ENCODE measurements at places on chromosomes 16 and 17. TPM values are rescaled to one million over a fixed set of nuclear protein-coding genes. Genes with fewer than 3 reads are reported as not detected.

The CCL5 gene
- 1.0 TPM for total RNA-seq

The RABEP2 gene
- 9.0 TPM for total RNA-seq

The CES3 gene
- total RNA-seq = 2.5 TPM

The ARHGAP23 gene
- total RNA-seq = 71.3 TPM

The HS3ST3A1 gene
- total RNA-seq = 0.24 TPM

The ZNF19 gene
- total RNA-seq = 1.4 TPM

The TBC1D3C gene
- 0.07 TPM for total RNA-seq

The APOBR gene
- not detected for total RNA-seq

The KRT36 gene
- total RNA-seq = 0.07 TPM

The CHTF18 gene
- 27.4 TPM for total RNA-seq

The SLC16A11 gene
- not detected for total RNA-seq

The WNT9B gene
- not detected for total RNA-seq

The KRTAP4-3 gene
- not detected for total RNA-seq

The NOD2 gene
- total RNA-seq = not detected

The ATP5PD gene
- 570 TPM for total RNA-seq

The TPSG1 gene
- not detected for total RNA-seq

The LRRC75A gene
- 0.75 TPM for total RNA-seq

The PTX4 gene
- total RNA-seq = not detected

The PPY gene
- total RNA-seq = not detected

The TP53TG3 gene
- total RNA-seq = 0.61 TPM

The STAC2 gene
- 1.3 TPM for total RNA-seq

The FBXO39 gene
- not detected for total RNA-seq

The ZCCHC14 gene
- total RNA-seq = 6.9 TPM

The TRIM72 gene
- 0.03 TPM for total RNA-seq

The ZFP3 gene
- total RNA-seq = 1.0 TPM

The SOX8 gene
- 2.1 TPM for total RNA-seq

The OR4D1 gene
- total RNA-seq = not detected

The ABI3 gene
- not detected for total RNA-seq

The RPUSD1 gene
- 50.0 TPM for total RNA-seq

The ESRP2 gene
- not detected for total RNA-seq

The GAS2L2 gene
- 0.09 TPM for total RNA-seq

The CLEC18A gene
- total RNA-seq = 0.25 TPM

The TBC1D3B gene
- total RNA-seq = 3.0 TPM

The RNF222 gene
- not detected for total RNA-seq

The ZNF385C gene
- total RNA-seq = 0.32 TPM

The PAFAH1B1 gene
- total RNA-seq = 191 TPM

The FGF11 gene
- 1.1 TPM for total RNA-seq

The NSMCE1 gene
- total RNA-seq = 61.7 TPM

The PIK3R5 gene
- total RNA-seq = not detected

The CA7 gene
- not detected for total RNA-seq

The CUEDC1 gene
- total RNA-seq = 66.2 TPM

The UMOD gene
- not detected for total RNA-seq

The KRT14 gene
- not detected for total RNA-seq

The MT1F gene
- 26.2 TPM for total RNA-seq

The KRTAP2-2 gene
- total RNA-seq = not detected

The C17orf67 gene
- total RNA-seq = 1.5 TPM

The SLC5A2 gene
- total RNA-seq = 0.24 TPM

The WSCD1 gene
- 3.9 TPM for total RNA-seq

The C1QTNF8 gene
- not detected for total RNA-seq

The SULT1A1 gene
- total RNA-seq = 6.1 TPM

The WFDC1 gene
- not detected for total RNA-seq

The CORO7 gene
- 19.2 TPM for total RNA-seq

The TMED6 gene
- total RNA-seq = not detected

The TNFRSF13B gene
- total RNA-seq = not detected
